ENCODE measurements at places on chromosomes 4 and X. TPM values are rescaled to one million over a fixed set of nuclear protein-coding genes. Genes with fewer than 3 reads are reported as not detected.

MAN2B2 gene
- 27.2 TPM for total RNA-seq

PDLIM3 gene
- total RNA-seq: 16.5 TPM

NLGN3 gene
- 0.46 TPM for total RNA-seq

FGF13 gene
- total RNA-seq: 2.3 TPM

HPSE gene
- total RNA-seq: 14.0 TPM

ERAS gene
- total RNA-seq: not detected

NWD2 gene
- total RNA-seq: 0.95 TPM

MAGEA2 gene
- not detected for total RNA-seq

NXF2 gene
- total RNA-seq: not detected

POU3F4 gene
- total RNA-seq: not detected

CLDN22 gene
- not detected for total RNA-seq

BMX gene
- total RNA-seq: 5.4 TPM

HERC5 gene
- total RNA-seq: 1.9 TPM

RHOXF2B gene
- not detected for total RNA-seq

FSTL5 gene
- not detected for total RNA-seq

LRP2BP gene
- 0.41 TPM for total RNA-seq

PCDH18 gene
- 5.0 TPM for total RNA-seq

BST1 gene
- total RNA-seq: 14.6 TPM

NDNF gene
- 10.3 TPM for total RNA-seq

OTUD6A gene
- total RNA-seq: not detected

VCX3B gene
- not detected for total RNA-seq

GAGE2A gene
- total RNA-seq: not detected

NDST3 gene
- total RNA-seq: 0.12 TPM

LANCL3 gene
- total RNA-seq: 4.3 TPM

GPR50 gene
- total RNA-seq: not detected

CLIC2 gene
- 8.3 TPM for total RNA-seq

LAS1L gene
- 31.1 TPM for total RNA-seq

TMPRSS11E gene
- total RNA-seq: not detected

TCEAL7 gene
- total RNA-seq: 0.61 TPM

All from mucosa of descending colon (tissue), 3 donors.